ENCODE measurements at places on chromosomes 11 and 22.

- DNase-seq: no peak
These were observed 64.2 kb upstream of the SLC22A12 start for GRCh38 chr11:64526795-64527194.

DNA sequence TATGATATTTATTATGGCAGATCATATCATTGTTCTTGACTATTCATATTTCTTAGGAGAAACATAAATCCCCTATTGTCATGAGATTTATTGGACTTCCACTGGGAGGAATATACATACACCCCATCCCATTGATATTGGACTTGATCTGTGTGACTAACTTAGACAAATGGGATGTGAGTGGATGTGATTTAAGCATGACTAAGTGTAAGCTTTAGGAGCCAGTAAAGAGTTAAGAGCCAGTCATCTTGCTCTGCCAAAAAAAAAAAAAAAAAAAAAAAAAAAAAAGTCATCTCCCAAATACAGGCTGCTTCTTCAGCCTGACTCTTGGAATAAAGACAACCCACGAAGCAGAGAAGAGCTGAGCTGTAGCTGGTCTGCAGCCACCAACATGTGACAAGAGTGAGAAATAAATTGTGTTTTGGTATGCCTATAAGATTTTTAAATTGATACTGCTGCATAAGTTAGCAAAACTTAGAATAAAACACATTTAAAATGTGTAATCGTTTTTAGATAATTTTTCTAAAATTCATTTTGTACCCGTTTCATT, 595.0 kb upstream of the LRRC4C start:
- DNase-seq: no peak

DNA sequence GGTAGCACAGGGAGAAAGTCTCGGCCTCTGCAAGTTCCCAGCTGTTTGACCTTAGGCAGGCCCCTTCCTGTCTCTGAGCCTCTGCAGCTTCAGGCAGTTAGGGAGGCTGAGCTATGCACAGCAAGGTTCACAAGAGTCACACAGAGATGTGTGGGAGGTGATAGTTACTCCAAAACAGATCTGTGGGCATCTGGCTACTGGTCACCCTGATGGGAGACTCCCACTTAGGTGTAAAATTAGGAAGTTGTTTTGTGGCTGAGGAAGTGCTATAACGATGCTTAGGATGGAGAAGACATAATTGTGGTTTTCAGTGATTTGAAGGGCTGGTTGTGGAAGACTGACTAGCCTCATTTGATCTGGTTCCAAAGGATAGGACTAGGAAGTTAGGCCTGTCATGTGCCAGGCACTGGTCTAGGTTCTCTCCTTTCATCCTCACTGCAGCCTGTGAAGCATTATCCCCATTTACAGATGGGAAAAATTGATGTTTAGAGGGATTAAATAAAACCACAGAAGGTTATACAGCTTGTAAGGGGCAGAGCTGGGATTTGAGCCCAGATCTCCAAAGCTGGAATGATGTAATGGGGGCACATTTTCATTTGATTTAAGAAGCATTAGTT, 13.5 kb downstream of the ACO2 start:
- no peak for DNase-seq

DNA sequence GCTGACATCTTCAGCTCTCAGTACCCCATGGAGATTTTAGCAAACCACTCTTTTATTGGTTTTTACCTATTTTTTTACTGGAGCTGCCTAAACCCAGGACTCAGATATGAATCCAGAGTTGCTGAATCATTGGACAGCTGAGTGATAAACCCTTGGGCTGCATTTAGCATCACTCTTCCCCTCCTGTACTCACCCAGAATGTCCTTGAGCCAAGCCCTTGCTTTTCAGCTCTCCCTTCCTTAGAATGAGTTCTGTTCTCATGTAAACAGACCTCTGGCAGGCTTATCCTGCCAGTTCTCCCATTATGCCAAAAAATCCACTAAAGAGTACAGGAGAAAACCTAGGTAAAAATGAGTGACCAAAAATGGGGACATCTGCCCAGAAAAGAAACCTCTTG, 200.1 kb upstream of the POU2AF2 start:
- no peak for DNase-seq

DNA sequence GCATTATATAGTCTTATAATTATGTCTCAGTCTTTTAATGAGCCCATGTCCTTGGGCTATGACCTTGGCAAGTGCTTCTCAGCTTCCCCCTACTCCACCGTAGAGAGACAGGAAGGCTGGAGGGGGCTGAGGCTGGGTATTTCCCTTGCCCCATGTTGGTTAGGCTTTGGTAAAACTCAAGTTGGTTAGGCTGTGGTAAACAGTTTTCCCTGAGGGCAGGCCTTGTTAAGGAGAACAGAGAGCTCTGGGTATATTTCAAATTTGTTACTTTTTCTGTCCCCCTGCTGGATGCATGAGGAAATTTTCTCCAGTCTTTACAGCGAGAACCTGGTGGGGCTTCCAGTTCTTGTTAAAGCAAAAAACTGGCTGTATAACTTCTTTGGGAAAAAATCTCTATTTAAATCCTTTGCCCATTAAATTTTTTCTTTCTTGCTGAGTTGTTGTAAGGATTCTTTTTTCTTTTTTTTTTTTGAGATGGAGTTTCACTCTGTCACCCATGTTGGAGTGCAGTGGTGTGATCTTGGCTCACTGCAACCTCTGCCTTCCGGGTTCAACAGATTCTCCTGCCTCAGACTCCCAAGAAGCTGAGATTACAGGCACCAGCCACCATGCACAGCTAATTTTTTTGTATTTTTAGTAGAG, 12.2 kb upstream of the DCHS1 start:
- no peak for DNase-seq

GRCh38 chr11:29802522-29802921, 214.3 kb downstream of the KCNA4 start:
- DNase-seq: no peak

GRCh38 chr11:11931461-11932055, 76.9 kb downstream of the DKK3 start:
- no peak for DNase-seq

GRCh38 chr11:59729834-59730233, 16.2 kb upstream of the OR10V1 start:
- no peak for DNase-seq

DNA sequence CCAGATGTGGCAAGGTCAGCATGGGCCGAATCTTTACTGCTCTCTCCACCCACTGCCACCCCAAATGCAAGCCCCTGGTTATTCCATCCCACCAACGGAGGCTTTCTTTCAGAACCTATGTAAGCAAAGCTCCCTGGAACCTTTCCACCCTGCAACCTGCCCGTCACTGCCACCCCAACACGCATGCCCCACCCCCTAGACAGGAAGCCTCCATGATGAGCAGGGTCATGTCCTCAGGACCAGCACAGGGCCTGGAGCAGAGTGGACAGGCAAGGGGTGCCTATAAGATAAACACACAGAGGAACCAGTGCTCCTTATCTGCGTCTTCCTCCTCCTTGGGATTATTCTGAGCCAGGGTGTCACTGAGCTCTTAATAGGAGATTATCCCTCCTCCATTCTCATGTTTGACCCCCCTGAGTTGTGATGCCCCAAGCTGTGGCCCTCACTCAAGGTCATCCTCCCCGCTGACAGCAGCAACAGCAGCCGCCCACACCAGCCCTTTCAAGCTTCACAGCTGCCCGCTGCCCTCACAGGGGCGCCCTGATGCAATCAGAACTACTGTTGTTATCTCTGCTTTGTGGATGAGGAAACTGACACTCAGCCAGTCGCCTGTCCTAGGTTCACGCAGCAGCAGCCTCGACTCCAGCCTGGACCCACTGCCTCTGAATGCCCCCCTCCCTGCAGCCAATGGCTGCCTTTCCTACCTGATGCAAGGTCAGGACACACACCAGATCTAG, 647.3 kb downstream of the TBC1D22A start:
- DNase-seq: no peak

GRCh38 chr11:133555034-133555433, 22.7 kb upstream of the OPCML start:
- DNase-seq: no peak

DNA sequence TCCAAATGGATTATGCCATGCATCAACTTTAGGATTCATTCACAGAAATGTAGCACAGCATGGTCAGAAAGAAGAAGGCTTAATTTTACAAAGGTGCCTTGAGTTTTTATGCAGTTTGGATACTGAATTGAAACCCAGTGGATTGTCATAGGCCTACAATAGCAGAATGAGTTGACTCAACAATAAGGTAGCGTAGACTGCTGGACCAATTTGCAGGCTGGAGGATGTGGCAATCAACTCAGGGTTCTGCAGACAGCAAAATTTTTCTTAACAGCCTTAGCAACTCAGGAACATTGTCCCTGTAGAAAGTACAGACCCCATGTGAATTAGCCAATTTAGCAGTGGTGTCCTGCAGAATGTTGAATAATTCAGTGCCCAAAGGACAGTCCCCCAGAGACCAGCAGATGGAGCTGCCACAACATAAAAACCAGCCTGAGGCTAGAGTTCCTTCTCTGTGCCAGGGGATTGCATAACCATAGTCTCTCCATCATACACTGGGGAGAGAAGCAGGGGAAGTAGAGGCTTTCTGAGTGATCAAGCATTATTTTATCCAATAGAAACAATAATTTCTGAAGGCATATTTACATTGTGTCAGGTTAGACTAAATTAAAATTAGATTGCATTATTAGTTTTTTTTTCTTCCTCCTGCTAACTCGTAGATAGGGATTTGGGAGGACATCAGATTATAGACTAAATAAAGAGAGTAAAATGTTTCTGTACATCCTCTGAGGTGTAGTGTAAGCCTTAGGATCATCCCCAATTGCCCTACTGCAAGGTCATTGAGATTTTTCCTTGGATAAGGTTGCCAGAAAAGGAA, 20.3 kb upstream of the MRPL17 start:
- peak; percentile 53 for DNase-seq

DNA sequence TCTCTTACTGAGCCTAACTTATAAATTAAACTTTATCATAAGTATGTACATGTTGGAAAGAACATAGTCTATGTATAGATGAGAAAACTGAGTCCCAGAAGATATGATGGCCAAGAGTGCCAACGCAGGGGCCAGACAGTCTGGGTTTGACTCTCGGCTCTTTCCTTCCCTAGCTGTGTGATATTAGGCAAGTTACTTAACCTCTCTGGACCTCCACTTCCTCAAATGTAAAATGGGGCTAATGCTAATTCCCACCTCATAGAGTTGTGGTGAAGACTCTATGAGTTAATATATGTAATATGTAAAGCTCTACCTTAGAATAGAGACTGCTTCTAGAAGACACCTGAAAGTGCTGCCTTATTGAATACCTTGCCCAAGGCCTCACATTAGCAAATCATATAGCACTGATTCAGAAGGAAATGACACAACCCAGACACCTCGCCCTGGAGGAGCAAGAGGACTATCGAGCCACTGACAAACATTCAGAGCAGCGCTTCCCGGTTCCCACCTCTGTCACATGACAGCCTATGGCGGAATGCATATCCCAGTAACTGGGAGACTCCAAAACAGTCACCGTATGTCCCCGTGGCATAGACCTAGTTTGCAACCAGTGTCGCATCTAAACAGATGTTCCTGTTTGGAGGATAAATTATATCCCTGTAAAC, 11.3 kb upstream of the CCDC86 start:
- DNase-seq: no peak

- DNase-seq: no peak
These were observed 34.6 kb downstream of the CLDN25 start for GRCh38 chr11:113814181-113814580.

DNA sequence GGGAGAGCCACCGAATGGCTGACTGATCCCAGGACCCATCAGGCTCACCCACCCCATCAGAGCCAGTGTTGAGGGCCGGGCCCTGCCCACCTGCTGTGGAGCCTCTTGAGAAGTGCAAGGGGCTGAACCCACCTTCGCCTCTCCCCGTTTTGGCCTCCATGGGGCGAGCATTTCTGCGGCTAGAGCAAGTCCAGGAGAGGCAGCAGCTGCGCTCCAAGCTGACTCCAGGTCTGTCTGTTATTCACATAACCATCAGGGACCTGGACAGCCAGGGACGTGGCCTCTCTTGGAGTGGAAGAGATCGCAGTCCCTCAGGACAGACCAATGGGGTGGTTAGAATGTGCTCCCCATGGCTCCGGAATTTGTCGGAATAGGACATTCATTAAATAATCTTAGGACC, 231.8 kb downstream of the TBC1D22A start:
- no peak for DNase-seq

GRCh38 chr11:81852896-81853295, 880.8 kb downstream of the FAM181B start:
- DNase-seq: no peak

DNA sequence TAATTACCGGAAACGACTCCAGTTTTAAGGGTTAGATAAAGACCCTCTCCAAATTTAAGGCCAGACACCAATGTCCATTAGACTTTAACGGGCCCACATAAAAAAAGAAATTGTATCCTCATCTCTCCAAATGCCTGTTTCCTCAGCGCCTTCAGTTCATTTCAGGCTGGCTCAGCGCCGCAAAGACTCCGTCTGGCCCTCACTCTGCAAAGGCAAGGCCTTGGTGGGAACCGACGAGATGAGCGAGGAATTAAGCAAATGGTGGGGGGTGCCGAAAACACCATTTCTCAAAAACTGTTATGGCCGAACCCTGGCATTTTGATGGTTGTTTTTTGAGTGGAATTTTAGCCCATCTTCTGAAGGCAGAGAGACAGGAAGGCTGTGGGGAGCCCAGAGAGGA, 15.7 kb downstream of the MN1 start:
- no peak for DNase-seq

DNA sequence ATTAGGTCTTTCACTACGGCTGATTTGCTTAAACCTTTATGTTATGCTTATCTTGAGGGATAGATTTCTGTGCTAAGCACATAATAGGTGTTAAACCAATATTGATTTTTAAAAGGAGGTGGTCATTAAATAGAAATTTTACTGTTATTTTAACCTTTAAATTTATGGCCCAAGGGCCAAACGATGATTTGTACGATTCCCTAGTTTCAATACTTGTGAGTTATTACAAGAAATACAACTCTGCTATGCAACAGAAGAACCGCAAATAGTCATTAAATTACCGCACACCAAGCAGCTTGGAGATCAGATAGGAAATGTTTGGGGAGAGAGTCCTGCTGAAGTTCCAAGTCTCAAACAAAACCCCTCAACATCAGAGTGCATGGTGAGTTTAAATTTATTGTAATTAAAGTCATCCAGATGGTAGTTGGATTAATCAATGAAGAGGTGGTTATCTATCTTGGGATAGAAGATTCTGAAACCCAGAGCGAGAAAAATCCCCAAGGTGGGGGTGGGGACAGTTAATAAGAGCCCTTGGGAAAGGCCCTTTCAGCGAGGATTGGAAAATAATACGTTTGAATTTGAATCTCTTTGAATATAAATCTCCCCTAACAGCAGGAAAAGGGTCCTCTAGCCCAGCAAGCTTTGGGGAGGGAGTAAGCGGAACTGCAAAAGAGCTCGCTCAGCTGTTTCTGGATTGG, 805 bp upstream of the QSER1 start:
- DNase-seq: no peak

GRCh38 chr11:108958368-108959104, 293.7 kb downstream of the DDX10 start:
- DNase-seq: no peak

GRCh38 chr22:37313376-37314314, 31.3 kb downstream of the CYTH4 start:
- peak; percentile 18 for DNase-seq

GRCh38 chr11:120324932-120325810, at the start of gene TLCD5:
Gene TLCD5 (plus strand): TSS chr11:120325299. CDS start chr11:120327442, 2,143 bp downstream.
- DNase-seq: peak; percentile 80
